ENCODE measurements at places on chromosomes 11 and 22.
A peak's percentile ranks its signal among the peaks of the same experiment; 100 is the strongest.

- DNase-seq = no peak
These were observed 5.0 kb downstream of the SCN2B start for GRCh38 chr11:118171269-118172062.

DNA sequence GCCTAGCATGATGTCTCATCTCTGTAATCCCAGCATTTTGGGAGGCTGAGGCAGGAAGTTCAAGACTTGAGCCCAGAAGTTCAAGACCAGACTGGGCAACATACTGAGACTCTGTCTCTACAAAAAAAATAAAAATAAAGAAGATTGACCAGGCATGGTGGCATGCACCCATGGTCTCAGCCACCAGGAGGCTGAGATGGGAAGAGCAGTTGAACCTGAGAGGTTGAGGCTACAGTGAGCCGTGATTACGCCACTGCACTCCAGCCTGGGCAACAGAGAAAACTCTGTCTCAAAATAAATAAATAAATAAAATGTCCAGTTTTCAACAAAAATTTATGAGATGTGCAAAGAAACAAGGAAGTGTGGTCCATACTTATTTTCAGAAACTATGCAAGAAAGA, 28.3 kb downstream of the EFCAB6 start:
- no peak for DNase-seq

DNA sequence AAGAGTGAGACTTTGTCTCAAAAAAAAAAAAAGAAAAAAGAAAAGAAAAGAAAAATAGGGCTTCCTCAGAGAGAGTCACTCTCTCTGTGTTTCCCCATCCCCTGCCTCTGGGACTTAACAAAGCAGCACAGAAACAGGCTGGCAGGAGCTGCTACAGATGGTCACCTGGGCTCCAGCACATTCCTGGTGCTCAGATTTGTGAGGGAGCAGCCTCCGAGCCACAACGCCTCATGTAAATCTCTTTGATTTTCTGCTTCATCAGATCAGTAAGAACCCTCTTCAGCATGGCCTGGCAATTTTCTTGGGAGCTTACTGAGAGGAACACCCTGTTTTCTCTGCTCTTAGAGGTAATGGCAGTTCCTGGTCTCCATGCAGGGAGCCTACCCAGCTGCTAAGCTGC, 15.2 kb upstream of the LDHA start:
- DNase-seq = no peak

- DNase-seq = no peak
These were observed 108.7 kb upstream of the SNX19 start for GRCh38 chr11:131025020-131025419.

DNA sequence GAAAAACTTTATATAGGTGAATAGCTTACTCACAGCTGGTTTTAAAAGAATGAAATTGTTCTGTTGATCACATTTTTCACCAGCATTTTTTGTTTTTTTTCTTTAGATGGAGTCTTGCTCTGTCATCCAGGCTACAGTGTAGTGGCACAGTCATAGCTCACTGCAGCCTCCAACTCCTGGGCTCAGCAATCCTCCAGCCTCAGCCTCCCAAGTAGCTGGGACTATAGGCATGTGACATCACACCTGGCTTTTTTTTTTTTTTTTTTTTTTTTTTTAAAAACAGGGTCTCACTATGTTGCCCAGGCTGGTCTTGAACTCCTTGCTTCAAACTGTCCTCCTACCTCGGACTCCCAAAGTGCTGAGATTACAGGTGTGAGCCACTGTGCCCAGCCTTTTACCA, 3.6 kb downstream of the PACS1 start:
- no peak for DNase-seq

GRCh38 chr11:16223558-16223957, 132.8 kb downstream of the SOX6 start:
- no peak for DNase-seq

DNA sequence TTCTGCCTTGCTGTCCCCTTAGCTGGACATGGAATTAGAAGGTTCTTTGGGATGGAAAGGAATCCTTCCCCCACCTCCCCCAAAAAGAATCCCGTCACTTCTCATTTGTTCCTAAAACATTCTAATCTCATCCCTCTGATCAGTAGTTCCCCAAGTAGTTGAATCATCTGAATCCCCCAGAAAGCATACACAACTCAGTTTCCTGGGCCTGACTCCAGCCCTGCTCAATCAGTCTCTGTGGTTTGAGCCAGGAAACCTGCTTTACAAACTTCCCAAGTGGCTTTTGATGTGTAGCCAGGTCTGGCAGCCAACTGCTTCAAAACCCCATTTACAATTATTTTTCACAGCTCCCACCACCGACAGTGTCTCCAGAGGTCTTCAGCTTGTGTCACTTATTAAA, 20.2 kb downstream of the C22orf31 start:
- DNase-seq = no peak

DNA sequence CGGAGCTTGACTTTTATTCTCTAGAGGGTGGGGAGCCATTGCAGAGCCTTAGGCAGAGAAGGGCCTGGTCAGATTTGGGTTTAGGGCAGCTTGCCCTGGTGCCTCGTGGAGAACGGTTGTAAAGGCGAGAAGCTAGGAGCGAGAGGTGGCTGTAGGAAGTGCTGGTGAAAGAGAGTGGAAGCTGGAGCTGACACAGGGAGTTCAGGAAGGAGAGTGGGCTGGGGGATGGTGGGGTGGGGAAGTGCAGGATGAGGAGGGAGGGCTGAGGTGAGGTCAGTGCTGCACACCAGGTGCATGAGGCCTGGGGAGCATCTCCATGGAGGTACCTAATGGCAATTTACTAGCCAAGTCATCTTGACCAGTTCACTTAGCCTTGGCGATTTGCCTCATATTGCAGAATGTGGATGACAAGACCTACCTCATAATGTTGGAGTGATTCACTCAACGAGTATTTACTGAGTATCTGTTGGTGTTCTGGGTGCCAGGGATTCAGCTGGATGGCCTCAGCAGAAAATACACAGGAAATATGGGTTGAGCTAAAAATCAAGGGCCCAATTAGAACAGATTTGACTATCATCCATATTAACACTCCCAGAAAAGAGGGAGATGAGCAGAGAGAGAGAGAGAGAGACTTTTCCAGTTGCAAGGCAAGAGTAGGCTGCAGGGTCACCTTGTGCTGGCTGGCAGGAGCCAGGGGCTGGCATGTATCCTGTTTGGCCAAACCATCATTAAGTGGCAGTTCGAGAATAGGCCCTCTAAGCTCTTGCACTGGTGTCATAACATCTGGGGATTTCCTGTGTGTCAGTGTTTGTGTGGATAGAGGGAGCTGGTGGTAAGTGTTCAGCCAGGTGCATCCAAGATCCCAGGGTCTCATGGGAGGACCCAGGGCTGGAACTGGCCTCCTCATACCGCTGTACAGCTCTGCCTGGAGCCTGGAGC, 44.4 kb upstream of the CLDN5 start:
- DNase-seq = no peak

DNA sequence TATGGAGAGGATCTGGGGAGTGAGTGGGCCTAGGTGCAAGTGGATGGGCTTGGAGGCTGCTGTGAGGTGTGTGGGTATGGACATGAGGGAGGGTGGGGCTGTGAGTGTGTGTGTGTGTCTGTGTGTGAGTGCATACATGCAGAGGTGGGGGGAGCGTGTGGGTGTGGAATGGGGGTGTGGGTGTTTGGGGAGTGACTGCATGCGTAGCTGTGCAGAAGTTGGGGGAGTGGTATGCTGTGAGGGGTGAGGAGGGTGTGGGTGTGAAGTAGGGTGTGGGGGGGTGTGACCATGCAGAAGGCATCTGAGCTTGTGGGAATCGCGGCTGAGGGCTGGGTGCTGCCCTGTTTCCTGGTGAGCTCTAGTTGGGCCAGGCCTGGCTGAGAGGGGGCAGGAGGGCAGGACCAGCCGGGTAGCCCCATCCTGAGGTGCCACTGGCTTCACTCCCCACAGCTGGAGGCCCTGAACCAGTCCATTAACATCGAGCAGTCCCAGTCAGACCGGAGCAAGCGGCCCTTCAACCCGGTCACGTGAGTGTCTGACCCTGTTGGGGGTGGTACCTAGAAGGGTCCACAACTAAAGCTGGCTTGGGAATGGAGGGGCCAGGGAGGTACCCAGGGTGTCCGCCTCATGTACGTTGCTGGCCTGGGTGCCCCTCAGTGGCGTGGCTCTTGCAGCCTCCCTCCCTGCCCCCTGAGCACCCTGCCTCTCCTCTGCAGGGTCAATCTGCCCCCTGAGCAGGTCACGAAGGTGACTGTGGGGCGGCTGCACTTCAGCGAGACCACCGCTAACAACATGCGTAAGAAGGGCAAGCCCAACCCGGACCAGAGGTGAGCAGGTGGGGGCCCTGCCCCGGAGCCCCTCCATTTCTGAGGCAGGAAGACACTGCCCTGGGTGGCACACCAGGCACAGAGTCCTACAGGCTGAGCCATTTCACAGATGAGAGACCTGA, 16.5 kb downstream of the TMEM258 start:
- no peak for DNase-seq

- DNase-seq = no peak
These were observed 9.6 kb upstream of the IFITM3 start for GRCh38 chr11:330307-330693.

GRCh38 chr11:96484361-96484760, 94.5 kb downstream of the JRKL start:
- DNase-seq = no peak

- peak; percentile 61 for DNase-seq
These were observed 9.0 kb upstream of the AHNAK start for GRCh38 chr11:62555464-62556107.

All from DMS 273 treated with DMSO at 0.1 percent for 48 hours (cell line).